Stimulated activated memory B cell treated with anti-CD40 and anti-IgM and Interleukin-4, amounts not matched to agents 10 μg/mL and 1 μg/mL and 100 μg/mL, for 72 hours (primary cell): ENCODE measurements at places on chromosomes 4 and X.
A peak's percentile ranks its signal among the peaks of the same experiment; 100 is the strongest.

- ATAC-seq, result no peak
Measured at GRCh38 chr4:126838941-126839679, 793.6 kb upstream of the INTU start.

GRCh38 chr4:140790765-140791164 lies 34.6 kb upstream of the TBC1D9 start:
- peak; percentile 98 for ATAC-seq

DNA sequence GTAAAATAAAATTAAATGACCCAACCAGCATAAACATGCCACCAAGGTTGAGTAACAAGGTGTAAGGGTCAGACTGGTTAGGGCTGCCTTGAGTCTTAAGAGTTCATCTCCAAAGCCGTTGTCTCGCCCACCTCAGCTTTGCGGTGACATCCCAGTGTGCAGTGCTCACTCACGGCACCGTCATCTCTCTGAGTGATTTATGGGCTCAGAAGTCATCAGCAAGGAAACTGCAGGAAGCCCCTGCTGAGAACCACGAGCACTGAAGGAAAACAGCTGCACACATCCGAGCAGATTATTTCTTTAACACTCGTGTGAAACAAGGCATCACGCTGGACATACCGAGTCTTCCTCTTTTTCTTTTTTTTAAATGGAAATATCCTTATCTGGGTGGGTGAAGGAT lies 411.1 kb downstream of the TRIML1 start:
- ATAC-seq, result no peak

DNA sequence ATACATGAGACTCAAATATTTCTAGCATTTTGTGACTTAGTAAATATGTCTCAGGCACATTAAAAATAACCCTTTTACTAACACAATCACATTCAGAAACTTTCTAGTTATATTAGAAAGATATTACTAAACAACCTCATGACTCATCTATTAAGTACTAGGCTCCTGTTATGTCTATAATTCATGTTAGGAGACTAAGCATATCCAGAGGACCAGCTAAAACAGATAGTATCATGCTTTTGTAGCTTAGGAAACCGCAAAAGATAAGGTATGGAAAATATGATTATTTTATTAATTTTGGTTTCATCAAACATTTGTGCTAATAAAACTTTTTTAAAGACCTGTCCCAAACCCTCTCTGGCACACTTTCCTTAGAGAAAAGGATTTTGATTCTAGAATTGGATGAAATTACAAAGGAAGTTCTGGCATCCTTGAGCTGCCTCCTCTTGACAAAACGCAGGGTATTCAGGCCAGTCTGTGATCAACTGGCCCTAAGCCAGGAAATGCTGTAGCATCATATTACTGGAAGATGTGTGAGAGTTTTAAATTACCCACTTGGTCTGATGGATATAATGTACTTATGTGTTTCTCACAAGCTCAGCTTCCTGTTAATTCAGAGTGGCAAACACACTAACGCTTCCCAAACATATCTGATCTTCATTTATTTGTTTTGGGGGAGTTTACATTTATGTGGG lies 60.4 kb downstream of the NRK start:
- ATAC-seq, result no peak

DNA sequence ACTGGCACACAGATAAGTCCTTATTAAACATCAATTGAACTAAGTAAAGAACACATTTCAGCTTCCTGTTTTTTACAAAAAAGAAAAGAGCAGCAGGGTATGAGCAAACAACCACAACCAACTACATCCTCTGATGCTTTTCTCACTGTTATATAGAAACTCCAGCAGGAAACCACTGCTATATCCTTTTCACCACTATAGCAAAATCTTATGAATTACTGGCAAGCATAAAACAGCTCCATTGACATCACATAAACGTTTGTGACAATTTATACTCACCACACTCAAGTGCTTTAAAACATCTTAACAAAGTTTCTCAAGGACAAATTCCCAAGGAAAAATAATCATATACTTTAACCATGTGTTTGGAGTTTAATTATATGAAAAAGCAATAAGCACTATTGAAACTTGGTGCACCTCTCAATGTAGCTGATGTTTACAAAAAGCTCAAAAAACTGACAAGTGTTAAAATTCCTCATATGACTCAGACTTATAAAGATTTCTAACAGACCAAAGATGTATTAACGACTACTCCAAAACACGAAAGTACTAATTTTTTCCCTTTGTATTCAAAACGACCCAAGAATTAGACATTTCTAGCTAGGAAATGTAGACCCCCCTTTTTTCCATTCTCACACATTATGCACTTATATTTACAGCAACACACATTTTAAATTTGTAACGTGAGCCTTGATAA lies 12.9 kb downstream of the GPRIN3 start:
- peak; percentile 80 for ATAC-seq
